ENCODE measurements at places on chromosomes 2 and 18.

- DNase-seq = no peak
Measured at GRCh38 chr2:37609782-37610181, 61.7 kb downstream of the CDC42EP3 start.

GRCh38 chr2:65464604-65465003 is 32.2 kb upstream of the SPRED2 start:
- no peak for DNase-seq

GRCh38 chr2:1995987-1996386 is 251.7 kb upstream of the PXDN start:
- DNase-seq = peak; percentile 22

- DNase-seq = no peak
Measured at GRCh38 chr18:23851470-23852002, 162.3 kb downstream of the LAMA3 start.

DNA sequence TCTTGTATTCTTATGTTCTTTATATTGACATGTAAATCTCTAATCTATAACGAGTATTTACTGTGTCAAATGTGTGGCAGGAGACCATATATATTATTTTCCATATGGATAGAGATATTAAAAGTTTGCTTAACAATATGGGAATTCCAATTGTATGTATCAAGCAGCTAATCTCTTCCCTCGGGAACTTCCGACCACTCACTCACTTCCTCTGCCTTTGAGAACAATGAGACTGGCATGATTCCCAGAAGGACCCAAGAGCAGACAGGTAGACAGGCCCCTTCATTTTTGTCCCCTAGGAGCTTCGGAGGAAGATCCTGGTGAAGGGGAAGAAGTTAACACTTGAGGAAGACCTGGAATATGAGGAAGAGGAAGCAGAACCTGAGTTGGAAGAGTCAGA is 24.1 kb downstream of the PLCD4 start:
- DNase-seq = no peak

DNA sequence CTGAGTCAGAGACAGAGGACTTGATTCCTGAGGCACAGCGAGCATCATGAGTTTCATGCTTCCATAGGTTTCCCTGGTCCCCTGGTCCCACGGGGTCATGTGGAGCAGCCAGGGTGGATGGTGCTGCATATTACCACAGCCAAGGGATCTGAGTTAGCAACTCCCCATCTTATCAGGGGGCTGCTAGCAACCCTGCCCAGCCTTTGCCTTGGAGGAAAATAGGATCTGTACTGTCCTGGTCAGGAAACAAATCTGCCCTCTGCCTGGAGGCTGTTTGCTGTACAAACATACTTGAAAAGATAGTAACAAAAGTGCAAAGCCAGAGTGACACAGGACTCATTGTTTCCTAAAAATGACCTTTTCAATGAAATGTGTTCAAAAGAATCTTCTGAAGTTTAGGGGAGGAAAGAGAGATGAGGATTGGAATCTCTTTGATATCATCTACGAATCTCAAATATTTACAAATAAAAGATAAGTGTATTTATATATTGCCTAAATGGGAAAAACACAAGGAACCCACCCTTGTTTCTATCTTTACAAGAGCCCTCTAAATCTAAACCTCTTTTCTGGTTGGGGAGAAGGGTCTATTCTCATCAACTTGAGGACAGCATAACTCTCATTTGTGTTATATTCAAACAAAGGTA is 194.8 kb downstream of the CD226 start:
- DNase-seq = no peak

- no peak for DNase-seq
Measured at GRCh38 chr2:239603411-239604356, 202.9 kb upstream of the HDAC4 start.

DNA sequence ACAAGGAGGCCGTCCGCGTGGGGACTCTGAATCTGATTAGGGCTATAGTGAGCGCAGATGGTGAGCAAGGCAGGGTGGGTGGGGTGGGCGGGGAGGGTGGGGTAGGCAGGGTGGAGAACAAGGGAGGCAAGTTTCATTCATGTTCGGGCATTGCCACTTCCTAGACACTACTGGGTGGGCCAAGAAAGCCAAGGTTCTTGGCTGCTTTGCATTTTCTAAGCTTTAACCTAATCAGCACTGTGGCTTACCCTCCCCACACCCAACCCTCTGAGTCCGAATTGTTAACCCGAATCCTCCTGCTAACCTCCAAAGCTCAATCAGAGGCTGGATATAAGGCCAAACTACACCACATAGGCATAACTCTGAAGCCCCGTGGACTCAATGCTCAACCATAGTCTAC is 18.1 kb downstream of the MROH2A start:
- DNase-seq = no peak

DNA sequence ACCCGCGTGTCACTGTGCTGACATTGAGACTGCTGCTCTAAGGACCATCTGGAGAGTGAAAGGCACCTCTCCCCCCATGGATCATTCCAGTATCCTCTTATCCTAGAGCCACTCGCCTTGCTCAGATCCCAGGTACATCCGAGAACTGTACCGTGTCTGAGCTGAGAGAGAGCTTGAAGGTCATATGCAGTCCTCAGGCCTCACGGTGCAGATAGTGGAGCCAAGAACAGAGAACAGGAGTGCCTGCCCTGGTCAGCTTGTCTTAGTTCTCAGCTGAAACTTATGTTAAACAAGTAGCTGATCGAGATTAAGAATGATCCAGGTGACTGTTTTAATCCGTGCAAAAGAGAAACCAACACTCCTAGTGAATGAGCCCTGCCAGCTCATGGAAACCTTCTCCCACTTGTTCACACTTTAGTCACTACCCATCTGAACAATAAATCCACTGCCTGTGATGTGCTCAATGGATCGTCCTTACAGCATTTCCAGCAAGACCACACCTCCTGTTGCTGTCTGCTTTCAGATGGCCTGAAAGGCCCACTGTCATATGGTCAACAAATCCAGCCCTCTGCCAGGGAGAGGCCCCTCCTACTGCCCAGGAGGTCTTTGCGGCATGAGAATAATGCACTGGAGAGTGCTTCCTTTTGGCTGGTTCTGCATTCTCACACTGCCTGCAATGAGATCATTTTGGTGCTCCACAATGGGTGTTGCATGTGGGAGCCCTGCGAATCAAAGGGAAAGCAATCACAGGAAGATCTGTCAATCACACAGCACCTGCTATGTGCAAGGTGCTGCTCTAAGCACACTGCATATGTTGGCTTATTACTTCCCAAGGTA is 43.7 kb upstream of the APCDD1 start:
- no peak for DNase-seq

DNA sequence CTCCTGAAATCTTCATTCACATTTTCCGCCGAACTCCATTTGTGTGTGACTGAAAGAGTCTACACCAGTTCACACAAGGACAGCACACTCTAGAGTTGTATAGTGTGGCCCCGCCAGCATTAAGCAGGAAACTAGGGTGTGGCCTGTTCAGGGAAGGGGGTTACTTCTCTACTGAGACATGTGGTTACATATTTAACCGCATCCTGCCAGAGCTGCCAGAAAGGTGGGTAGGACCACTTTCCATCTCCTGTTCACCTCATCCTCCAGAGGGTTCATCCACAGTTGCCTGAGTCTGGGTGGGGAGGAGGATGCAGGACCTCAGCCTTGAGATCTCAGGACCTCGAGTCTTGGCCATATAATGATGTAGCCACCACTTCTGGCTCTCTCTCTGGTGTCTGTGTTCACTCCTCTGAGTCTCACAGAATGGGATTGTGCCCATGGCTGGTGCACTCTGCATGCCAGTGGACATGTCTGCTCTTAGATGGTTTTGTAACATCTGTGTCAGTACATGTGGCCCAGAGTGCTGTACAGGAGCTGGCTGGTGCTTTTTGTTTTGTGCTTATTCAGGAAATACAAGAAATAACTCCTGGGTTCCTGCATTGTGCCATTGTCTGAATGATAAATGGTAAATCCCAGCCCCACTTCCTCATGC is 7.7 kb upstream of the SP140L start:
- no peak for DNase-seq

DNA sequence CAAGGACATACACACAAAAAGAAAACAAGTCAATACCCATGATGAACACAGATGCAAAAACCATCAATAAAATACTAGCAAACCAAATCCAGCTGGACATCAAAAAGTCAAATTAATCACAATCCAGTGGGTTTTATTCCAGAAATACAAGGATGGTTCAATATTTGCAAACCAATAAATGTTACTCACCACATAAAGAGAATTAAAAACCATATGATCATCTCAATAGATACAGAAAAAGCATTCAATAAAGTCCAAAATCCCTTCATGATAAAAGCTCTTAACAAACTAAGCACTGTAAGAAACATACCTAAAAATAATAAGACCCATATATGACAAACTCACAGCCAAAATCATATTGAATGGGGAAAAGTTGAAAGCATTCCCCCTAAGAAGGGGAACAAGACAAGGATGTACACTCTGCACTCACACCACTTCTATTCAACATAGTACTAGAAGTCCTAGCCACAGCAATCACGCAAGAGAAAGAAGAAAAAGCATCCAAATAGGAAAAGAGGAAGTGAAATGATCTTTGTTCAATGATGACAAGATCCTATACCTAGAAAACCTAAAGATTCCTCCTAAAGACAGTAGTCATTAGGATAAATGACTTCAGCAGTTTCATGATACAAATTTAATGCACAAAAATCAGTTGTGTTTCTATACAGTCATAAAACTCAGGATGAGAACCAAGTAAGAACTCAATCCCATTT is 62.6 kb downstream of the TRAPPC8 start:
- no peak for DNase-seq

GRCh38 chr2:47072018-47072691 is 83.0 kb downstream of the STPG4 start:
- DNase-seq = no peak

GRCh38 chr2:10584843-10585475 is 104.8 kb downstream of the NOL10 start:
- DNase-seq = no peak

DNA sequence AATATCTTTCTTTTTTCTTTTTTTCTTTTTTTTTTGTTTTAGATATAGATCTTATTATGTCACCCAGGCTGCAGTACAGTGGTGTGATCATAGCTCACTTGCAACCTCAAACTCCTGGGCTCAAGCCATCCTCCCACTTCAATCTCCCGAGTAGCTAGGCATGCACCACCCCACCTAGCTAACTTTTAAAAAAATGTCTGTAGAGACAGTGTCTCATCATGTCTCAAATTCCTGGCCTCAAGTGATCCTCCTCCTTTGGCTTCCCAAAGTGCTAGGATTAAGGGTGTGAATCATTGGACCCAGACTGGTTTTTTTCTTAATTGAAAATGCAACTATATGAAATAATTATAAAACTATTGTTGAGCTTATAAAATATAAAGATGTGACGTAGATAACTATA is 9.8 kb upstream of the ZCCHC2 start:
- DNase-seq = no peak

GRCh38 chr2:25062511-25062917 is 20.6 kb downstream of the EFR3B start:
- DNase-seq = no peak

- DNase-seq = peak; percentile 40
Measured at GRCh38 chr18:23918395-23919032, 96.0 kb upstream of the TTC39C start.

GRCh38 chr2:157479081-157480027 is 35.5 kb upstream of the CYTIP start:
- DNase-seq = no peak

GRCh38 chr2:107932488-107932887 is 53.8 kb upstream of the SLC5A7 start:
- no peak for DNase-seq

DNA sequence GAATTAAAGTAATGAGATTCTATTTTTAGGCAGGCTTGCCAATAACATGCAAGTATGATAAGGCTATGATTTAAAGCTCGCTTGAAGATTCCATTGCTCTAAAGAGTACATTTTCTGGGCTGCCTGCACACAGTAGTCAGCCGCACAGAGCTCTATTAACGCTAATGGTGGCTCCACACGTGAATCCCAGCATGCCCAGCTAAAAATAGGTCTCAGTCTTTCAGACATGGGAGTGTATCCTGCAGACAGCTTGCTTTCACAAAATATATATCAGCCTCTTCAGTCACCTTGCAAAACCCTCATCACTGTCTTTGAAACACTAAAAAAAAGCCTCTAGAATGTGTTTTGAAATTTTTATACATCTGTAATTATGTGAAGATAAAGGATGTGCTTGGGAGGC is 418.1 kb downstream of the MTX2 start:
- DNase-seq = no peak

DNA sequence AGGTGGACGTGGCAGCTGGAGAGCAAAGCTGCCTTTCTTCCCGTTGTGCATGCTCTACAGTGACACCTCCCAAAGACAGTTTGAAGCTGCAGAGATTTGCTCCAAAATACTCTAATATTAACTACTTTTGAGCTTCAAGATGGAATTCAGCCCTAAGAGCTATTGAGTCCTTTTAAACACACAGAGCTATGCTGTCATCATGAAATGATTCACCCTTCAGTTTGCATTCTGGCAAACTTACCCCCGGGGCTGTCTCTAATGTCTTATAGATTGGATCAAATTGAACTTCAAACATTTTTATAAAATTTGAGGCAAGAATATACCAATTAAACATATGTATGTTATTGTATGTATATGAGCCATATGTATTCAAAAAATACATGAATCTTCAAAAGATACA is 110.7 kb upstream of the EFEMP1 start:
- DNase-seq = no peak

GRCh38 chr2:200627110-200627770 is 41.4 kb downstream of the AOX1 start:
- DNase-seq = no peak

DNA sequence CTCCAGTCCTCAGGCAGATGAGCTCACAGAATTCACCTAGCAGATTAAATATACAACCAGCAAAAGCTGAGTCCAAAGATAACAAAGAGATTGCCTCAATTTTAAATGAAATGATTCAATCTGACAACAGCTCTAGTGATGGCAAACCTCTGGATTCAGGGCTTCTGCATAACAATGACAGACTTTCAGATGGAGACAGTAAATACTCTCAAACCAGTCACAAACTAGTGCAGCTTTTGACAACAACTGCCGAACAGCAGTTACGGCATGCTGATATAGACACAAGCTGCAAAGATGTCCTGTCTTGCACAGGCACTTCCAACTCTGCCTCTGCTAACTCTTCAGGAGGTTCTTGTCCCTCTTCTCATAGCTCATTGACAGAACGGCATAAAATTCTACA is 86.0 kb downstream of the PTRHD1 start:
- no peak for DNase-seq

DNA sequence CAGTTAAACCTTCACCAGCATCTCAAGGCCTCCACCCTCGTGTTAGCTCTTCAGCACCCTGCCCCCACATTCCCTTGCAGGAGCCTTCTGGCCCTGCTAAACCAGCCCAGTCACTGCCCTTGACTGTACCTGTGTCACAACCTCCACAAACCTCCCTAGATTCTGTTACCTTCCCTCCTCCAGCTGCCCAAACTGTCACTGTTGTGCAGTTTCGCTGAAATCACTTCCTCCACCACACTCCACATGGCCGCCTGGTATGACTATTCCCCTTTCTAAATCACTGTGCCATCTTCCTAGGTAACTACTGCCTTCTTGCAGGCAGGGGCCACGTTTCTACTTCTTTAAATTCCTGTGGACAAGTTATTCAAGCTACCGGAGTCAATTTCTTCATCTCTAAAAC is 160.2 kb downstream of the GALNT14 start:
- no peak for DNase-seq

- DNase-seq = no peak
Measured at GRCh38 chr18:76374330-76375281, 120.4 kb downstream of the ZNF516 start.

Measured in NCI-H2029 treated with DMSO at 0.1 percent for 48 hours (cell line).